ENCODE measurements at places on chromosomes 7 and 10. TPM values are rescaled to one million over a fixed set of nuclear protein-coding genes. Genes with fewer than 3 reads are reported as not detected.

Gene STEAP2
- 8.2 TPM for total RNA-seq

Gene SEMA4G
- 1.6 TPM for total RNA-seq

Gene SLC18A3
- total RNA-seq, result not detected

Gene HMX3
- not detected for total RNA-seq

Gene AVPI1
- total RNA-seq, result 1.9 TPM

Gene FAM221A
- total RNA-seq, result 2.1 TPM

Gene MYH16
- total RNA-seq, result 0.93 TPM

Gene OR2A42
- total RNA-seq, result not detected

Gene MRPS24
- 77.8 TPM for total RNA-seq

Gene ABCB4
- total RNA-seq, result not detected

Gene PCGF5
- total RNA-seq, result 52.1 TPM

Gene UNC5B
- total RNA-seq, result 14.5 TPM

Gene TMEM140
- 9.6 TPM for total RNA-seq

Gene AS3MT
- 1.8 TPM for total RNA-seq

Gene TAC1
- not detected for total RNA-seq

Gene CCL24
- total RNA-seq, result 0.53 TPM

Gene FKBP6
- total RNA-seq, result not detected

Gene TACC2
- total RNA-seq, result 23.4 TPM

Gene GTPBP4
- 51.1 TPM for total RNA-seq

Gene GDF2
- not detected for total RNA-seq

Gene GLI3
- 7.7 TPM for total RNA-seq

Gene PPP1R9A
- total RNA-seq, result 4.1 TPM

Gene RBP3
- total RNA-seq, result not detected

Gene LIPN
- not detected for total RNA-seq

Gene WNT8B
- total RNA-seq, result not detected

All from thoracic aorta endothelial cell (primary cell).